ENCODE measurements at places on chromosomes 12 and 14.

DNA sequence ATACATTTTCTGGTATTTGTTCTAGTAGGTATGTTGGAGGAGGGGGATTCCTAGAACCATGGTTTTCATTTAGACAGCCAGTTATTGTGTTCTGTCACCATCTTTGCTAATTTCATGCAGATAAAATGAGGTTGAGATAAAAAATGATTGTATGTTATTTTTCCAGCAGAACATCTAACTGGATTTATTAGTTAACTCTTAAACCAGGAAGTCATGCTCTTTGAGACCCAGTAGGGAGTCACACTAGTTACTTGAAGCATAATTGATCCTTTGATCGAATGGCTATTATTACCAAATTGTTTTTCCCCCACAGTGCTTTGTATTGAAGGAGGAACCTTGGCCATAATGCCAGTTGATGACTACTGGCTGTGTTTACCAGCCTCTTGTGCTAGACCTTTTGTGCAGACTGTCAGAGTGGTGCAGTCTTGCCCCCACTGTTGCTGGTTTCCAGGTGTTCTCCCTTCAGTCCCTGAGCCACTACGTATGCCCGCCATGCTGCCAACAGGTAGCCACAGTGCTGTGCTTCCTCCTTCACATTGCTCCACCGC is 6.0 kb downstream of the EID3 start:
- DNase-seq = no peak

GRCh38 chr12:6539314-6539682 is 5.0 kb downstream of the GAPDH start:
- DNase-seq = no peak

DNA sequence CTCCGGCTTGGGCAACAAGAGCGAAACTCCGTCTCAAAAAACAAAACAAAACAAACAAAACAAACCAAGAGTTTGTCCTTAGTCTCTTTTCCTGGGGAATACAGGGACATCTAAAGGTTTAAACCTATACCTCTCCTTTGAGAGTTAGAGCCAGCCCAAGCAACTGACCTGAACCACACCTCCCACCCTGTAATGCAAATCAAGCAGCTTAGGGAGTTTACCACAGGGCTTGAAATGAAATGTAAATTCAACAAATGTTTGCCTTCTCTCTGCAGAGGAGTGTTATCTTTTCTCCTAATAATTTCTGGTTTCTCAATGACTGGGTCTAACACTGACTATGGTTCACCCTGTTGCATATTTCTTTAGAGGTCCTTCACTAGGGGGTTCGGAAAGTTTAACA is 16.7 kb downstream of the PPP1CC start:
- no peak for DNase-seq

- no peak for DNase-seq
Measured at GRCh38 chr14:49401373-49401772, 184.8 kb downstream of the RPS29 start.

GRCh38 chr12:39429809-39430208 is 13.1 kb downstream of the KIF21A start:
- no peak for DNase-seq

GRCh38 chr14:61596990-61597389 is 98.3 kb upstream of the HIF1A start:
- no peak for DNase-seq

GRCh38 chr12:32305163-32305562 is 94.2 kb upstream of the FGD4 start:
- no peak for DNase-seq

- peak; percentile 57 for DNase-seq
Measured at GRCh38 chr12:115998119-115998633, 279.3 kb downstream of the MED13L start.

DNA sequence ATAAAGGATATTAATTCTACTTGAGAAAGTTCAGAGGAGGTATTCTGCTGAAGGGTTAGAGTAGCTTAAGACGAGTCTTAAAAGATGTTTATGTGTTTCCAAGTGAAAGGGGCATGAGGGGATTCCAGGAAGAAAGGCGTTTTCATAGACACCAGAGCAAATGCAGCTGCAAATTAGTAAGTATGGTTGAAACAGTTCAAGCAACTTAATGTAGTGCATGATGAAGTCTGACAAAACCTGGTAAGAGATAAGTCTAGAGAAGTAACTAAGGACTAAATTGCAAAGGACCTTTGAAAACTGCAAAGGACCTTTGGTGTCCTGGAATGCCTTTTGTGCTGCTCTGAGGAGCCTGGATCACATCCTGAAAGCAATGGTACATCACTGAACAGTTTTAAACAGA is 11.5 kb downstream of the LUM start:
- no peak for DNase-seq

GRCh38 chr12:48739618-48740269 is 23.2 kb upstream of the CCNT1 start:
- DNase-seq = no peak

DNA sequence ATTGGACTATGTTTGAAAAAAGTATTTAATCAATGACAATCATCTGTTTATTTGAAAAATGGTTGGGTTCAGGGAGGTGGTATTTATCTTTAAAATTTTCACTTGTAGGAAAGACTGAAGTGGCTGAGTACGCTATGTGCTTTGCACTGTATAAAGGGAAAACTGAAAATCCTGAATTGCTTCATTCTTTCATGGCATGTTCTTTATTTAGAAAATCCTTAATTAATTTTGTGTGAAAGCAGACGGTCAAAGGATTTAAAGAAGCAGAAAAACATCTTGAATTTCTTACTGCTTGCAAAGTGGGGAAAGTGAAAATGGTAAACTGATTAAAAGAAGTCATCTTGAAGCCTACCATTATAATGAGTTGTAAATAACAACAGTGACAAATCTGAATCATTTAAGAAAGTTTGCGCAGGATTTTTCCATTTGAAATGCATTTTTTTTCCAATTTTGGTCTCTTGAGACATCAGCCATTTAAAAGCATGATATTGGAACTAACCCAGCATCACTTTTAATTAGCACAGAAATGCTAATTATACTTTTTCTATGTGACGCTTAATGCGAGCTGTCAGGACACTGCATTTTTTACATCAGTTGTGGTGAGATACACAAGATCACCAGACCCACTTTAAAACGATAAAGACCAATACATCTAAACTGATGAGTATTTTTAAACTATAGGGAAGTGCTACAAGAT is 169.0 kb downstream of the NEDD1 start:
- no peak for DNase-seq

GRCh38 chr12:41697161-41697560 is 447.5 kb downstream of the GXYLT1 start:
- DNase-seq = no peak

GRCh38 chr14:78709795-78710557 is 539.8 kb downstream of the NRXN3 start:
- no peak for DNase-seq

DNA sequence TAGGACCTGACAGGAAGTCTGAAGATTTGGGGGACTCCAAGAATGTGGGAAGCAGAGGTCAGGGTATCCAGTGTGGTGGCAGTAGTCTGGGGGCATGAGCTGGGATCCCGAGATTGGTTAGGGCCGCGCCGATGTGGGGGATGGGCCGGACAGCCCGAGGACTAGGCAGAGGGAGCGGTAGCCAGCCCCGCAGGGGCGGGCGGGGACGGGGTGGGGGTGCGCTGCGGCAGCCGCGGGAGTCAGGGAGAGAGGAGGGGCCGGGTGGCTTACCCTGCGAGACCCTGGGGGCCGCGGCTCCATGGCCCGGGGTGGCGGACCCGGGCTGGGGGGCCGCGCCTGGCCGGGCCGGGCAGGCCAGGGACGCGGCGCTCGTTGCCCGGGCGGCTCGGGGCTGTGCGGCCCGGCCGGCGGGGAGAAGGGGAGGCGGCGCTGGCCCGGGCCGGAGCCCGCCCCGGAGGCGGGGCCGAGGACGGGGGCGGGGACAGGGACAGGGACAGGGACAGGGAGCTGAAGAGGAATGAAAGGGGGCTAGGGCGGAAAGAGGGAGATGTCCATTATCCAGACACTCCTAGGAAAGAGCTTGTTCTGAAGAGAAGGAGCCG is 5.6 kb downstream of the ZNF385A start:
- peak; percentile 91 for DNase-seq

DNA sequence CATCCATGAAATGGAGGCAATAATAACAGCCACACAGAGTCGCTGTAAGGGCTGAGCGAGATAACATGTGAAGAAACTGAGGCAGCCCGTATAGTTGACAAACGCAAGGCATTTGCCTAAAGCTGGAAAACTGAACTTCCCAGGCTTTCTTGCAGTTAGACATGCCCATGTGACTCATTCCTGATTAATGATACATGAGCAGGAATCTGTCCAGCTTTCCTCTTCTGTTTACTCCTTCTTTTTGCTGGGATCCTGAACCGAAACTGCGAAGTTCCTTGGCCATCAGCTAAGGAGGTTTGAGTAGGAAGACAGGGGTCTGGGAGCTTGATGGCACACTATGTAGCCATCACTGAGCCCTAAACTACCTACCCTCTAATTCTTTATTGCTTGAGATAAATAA is 52.2 kb downstream of the ST8SIA1 start:
- DNase-seq = peak; percentile 59

- no peak for DNase-seq
Measured at GRCh38 chr12:10540776-10541205, 35.1 kb downstream of the EIF2S3B start.

DNA sequence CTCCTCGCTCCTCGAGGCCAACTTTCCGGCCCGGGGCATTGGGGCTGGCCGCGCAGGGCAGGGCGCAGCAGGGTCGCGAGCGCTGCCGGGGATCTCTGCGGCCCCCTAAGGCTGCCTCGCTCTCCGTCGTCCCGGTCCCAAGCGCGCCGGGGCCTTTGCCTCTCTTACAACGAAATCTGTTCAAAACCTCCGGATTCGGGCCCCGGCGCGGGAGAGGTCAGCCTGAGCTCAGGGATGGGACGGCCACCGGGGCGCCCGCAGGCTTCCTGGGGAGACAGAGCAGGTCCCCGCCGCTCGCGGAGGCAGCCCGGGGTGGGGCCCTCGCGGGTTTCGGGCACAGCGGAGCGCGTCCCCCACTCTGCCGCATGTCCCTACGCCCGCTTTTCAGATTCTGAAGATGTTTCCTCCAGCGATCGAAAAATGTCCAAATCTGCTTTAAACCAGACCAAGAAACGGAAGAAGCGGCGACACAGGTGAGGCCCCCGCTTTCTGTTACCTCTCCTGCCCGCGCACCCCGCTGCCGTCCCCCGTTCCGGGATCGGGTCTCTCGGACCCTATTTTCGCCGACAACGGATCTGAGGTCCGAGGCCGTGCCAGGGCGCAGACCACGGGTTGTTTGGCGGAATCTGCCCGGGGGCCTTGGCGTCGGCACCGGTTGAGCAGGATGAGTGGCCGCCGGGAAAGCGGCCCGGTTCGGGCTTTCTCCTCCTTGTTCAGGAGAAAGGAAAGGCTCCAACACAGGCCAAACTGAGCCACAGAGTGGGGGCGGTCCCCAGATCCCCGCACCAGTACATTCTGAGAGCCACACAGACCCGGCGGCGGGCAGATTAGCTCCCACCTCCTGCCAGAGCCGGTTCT is 1.8 kb downstream of the VSX2 start:
- peak; percentile 40 for DNase-seq

DNA sequence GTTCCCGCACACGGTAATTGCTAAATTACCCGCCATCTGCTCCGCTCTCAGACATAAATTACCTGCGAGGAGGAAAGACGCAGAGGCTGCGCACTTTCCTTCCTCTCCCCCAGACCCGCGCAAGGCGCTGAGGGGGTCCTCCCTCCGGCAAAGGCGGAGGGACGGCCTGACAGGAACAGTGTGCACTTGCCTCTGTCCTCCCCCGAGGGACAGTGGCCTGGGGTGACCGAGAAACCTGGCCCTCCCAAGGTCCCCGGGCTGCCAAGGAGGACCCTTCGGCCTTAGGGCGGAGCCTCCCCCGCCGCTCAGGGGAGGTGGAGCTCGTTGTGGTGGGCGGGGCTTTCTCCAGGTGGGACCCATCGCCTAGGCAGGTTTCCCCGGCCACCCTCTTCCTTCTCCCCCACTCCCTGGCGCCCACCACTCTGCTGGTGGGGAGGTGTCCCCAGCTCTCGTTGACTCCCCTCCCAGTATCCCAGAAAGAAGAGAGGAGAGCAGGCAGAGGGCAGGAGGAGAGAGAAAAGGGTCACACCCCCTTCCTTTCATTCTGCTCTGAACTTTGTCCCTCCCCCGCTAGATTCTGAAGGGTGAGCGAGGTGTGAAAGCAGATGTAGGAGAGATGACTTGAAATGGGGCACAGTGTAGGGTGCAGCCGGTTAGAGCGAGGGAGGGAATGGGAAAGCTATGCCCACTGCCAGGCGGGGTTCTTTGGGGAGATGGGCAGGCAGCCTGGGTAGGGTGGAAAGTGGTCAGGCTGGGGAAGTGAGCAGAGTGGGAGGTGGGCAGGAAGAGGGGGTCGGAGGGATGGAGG is 11.4 kb upstream of the CALCOCO1 start:
- DNase-seq = no peak
